Activated CD4-positive, alpha-beta T cell treated with anti-CD3 and anti-CD28 coated beads for 36 hours (primary cell): ENCODE measurements at places on chromosomes 2 and 18. TPM values are rescaled to one million over a fixed set of nuclear protein-coding genes. Genes with fewer than 3 reads are reported as not detected.

DNA sequence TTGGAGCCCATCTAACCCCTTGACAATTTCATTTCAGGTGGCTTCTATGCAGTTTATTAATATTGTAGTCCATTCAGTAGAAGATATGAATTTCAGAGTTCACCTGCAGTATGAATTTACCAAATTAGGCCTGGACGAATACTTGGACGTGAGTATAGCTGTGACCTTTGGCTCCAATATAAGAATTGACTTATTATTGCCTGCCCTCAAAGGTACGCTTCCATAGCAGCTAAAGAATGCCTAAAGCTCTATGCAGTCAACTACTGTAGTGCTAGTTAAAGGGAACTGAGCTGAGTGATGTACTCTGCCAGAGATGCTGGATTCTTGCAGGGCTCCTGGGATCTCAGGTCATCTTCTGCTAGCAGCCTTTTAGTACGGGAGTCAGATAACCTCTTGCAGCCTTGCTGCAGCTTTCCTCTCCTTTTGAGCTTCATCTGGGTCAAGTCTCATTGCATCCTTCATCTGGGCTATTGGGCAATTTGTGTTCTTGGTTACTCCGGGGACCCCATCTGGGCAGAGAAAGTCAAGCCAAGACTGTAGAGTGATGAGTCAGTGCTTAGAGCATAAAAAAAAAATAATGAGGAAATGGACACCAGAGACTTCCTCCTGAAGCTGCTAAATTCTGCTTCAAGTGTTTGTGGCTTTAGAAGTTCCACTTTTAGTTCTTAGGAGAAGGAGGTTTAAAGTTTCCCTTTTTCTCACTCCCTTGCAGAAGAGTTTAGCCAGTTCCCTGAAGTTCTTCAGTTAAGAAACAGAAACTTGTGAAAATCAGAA lies 105.6 kb downstream of the PRPF40A start:
- no peak overlapping the region for H3K4me3 ChIP-seq
- no peak for DNase-seq
- H3K4me1 ChIP-seq = peaks cover 8% of the 10 kb centered on the region
- H3K27ac ChIP-seq = no peak overlapping the region

- H3K4me1 ChIP-seq = peaks cover 6% of the 10 kb centered on the region
- H3K36me3 ChIP-seq = no peaks in the 10 kb centered on the region
- no peak overlapping the region for H3K4me3 ChIP-seq
- H3K27ac ChIP-seq = no peak overlapping the region
- no peaks in the 10 kb centered on the region for H3K27me3 ChIP-seq
Observed at GRCh38 chr2:100963026-100963375, 39.1 kb upstream of the RPL31 start.

- H3K4me3 ChIP-seq = no peak overlapping the region
- H3K27ac ChIP-seq = no peak overlapping the region
- no peaks in the 10 kb centered on the region for H3K4me1 ChIP-seq
Observed at GRCh38 chr2:196329959-196330358, 158.6 kb upstream of the STK17B start.

DNA sequence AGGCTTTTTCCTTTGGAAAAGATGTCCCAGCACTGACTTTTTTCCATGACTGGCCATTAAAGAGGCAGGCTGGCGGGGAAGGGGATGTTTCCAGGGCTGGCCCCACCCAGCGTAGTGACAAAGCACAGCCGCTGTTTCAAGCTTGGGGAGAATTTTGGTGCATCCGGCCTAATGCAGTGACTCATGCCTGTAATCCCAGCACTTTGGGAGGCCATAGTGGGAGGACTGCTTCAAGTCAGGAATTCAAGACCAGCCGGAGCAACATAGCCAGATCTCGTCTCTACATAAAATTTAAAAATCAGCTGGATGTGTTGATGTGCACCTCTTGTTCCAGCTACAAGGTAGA lies 78.0 kb upstream of the SH3BP4 start:
- no peak overlapping the region for H3K27ac ChIP-seq
- H3K4me1 ChIP-seq = no peaks in the 10 kb centered on the region
- H3K36me3 ChIP-seq = no peaks in the 10 kb centered on the region
- no peak for DNase-seq
- H3K4me3 ChIP-seq = no peak overlapping the region
- peaks cover 9% of the 10 kb centered on the region for H3K27me3 ChIP-seq

GRCh38 chr2:23703583-23704385 lies 223.1 kb downstream of the ATAD2B start:
- H3K36me3 ChIP-seq = peaks cover 7% of the 10 kb centered on the region
- H3K4me3 ChIP-seq = no peak overlapping the region
- peak; percentile 2 for DNase-seq

AMER3 gene
- total RNA-seq = not detected

CYP27A1 gene
- 0.12 TPM for total RNA-seq

CABYR gene
- total RNA-seq = 0.83 TPM
